Esophagus squamous epithelium (tissue), 5 donors: ENCODE measurements at places on chromosomes 11 and 22.

DNA sequence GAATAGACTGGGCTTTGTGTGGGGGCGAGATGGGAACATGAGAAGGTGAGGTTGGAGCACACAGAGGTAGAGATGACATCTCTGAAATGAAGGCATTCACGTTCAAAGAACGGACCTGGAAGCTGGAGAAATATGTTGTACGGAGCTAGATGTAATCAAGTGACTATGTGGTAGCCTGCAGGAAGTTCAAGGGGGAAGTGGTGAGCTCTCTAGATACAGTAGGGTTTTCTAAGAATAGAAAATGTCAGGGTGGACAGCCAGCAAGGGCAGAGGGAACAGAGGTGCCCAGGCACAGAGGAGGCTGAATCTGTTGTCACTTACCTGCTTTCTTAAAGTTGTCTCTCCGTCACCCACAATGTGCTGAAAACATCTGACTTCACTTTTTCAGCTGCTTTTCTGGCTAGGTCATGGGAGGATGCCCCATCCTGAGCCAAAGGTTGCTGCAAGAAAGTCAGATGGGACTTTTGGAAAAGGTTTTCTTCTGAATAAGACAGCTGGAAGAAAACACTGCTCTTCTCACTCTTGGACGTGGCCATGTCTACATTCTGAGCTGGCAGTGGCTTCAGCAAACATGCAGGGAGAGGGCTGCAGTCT is 171.5 kb upstream of the B3GAT1 start:
- no peak for DNase-seq

DNA sequence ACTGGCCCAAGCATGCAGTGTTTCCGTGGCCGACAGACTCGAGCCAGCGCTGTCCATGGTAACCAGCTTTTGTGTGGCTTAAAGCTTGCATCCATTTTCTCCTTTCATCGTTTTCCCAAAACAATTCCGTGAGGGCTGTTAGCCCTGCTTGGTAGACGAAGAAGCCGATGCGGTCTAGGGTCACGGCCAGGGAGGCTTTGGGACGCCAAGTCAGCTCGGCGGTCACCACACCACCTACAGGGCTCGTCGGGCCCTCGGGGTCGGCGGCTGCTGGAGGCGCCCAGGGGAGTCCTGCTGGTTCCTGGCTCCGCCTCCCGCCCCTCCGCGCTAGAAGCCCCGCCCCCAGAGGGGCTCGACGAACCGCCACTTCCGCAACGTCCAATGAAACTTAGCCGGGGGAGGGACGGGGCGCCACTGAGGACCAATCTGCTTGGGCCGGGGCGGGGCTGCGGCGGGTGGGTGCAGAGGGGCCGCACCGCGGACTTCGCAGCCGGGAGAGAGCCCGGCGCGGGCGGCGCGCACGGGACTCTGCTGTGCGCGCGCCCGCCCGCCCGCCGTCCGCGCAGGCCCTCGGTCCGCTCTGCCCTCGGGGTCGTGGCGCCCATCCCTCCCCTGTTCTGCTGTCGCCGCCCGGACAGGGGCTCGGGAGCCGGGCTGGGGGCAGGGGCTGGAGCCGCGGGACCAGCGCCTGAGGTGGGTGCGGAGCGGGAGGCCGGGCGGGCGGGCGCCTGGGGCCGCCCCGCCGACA is at the start of gene TIGD3:
TSS of gene TIGD3 (plus strand) at position 487 of the 748 bp plus-strand sequence. CDS start 1,058 bp downstream, outside the sequence.
- DNase-seq: peak; percentile 76

DNA sequence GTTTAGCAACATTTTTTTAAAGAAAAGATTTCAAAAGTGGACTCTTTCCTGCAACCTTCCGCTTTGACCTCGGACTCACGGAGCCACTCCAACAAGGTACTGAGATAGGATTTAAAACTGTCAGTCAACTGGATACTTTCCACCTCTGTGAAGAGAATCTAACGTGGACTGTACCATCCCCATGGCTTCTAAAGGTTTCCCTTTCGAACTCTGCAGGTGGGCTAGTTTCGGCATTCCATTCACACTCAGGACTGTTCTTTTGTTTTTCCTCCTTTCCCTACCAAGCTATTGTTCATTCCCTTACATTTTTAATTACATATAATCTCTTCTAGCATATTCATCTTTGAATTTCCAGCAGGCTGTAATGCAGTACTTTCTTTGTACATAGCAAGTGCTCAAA is 88.5 kb upstream of the AKIP1 start:
- DNase-seq: no peak

DNA sequence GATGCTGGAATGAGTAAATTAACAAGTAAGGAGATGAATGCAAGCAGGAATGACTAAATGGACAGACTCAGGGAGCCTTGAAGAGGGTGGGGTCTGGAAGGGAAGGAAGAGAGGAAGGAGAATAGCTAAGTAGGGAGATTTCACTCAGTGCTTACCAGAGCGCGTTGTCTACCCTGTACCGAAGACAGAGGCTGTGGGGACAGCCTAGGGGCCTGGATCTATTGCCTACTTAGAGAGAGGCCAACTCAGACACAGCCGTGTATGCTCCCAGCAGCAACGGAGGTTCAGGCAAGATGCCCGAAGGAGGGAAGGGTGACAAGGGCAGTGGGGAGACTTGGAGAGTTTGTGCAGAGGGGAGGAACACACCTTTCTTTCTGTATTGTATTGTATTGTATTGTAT is at the start of gene FOLR2:
TSS of gene FOLR2 (plus strand) at position 157 of the 400 bp plus-strand sequence. CDS start 1,791 bp downstream, outside the sequence.
- no peak for DNase-seq

DNA sequence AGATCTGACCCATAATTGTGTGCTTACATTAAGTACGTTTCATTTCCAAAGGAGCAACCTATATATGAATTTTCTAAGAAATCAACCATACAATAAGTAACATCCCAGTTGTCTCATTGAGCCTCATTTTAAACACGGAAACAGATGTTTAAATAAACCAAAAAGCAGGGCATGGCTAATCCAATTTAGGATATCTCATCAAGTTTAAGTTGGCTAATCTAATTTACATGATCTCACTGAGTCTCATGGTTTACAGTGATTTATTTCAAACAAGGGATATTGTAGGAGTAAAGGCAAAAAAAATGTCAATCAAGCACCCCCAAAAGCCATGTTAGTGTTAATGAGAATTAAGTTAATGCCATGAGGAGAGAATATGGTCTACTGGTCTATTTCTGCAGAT is 499.8 kb upstream of the CCDC90B start:
- no peak for DNase-seq

- DNase-seq: no peak
These were observed 17.0 kb upstream of the PSMA1 start for GRCh38 chr11:14537134-14537599.

- no peak for DNase-seq
These were observed 15.3 kb downstream of the FAM168A start for GRCh38 chr11:73582653-73583052.

DNA sequence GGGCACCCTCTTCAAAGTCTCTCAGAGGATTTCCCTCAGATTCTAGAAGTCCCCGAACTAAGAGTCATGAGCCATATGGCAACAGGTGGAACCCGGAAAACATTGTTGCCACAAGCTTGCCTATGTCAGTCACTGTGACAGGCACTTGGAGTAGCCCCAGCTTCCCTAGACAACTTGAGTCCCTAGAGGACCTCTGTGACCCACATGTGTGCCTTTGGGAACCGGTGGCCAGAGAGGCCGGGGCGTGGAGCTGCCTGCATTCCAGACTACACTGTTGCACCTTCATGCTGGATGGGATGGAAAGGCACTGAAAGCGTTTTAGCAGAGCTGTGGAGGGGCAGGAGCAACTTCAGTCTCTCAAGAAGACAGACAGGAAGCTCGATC is 12.1 kb downstream of the SLC37A2 start:
- no peak for DNase-seq

DNA sequence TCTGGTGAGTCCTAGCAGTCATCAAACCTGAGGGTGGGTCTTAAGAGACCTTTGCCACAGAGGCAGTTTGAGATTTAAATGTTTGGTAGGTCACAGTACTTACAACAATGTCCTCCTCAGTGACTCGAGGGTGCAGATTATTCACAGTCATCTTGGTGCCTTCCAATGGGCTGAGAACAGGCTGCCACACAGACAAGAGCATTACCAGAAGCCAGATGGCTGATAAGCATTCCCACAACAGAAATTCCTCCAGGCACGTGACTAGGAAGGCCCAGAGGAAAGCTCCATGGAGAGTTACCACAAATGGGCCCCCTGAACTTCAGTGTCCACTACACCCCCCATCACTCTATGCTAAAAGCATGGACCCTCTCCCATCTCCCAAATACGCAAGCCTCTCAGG is 19.2 kb downstream of the POLDIP3 start:
- DNase-seq: no peak

GRCh38 chr11:9574622-9575259 is 1.3 kb downstream of the WEE1 start:
- no peak for DNase-seq

- DNase-seq: no peak
These were observed 1110.9 kb upstream of the CNTN5 start for GRCh38 chr11:97909614-97910399.

- no peak for DNase-seq
These were observed 108.4 kb downstream of the SPON1 start for GRCh38 chr11:14070896-14071295.

DNA sequence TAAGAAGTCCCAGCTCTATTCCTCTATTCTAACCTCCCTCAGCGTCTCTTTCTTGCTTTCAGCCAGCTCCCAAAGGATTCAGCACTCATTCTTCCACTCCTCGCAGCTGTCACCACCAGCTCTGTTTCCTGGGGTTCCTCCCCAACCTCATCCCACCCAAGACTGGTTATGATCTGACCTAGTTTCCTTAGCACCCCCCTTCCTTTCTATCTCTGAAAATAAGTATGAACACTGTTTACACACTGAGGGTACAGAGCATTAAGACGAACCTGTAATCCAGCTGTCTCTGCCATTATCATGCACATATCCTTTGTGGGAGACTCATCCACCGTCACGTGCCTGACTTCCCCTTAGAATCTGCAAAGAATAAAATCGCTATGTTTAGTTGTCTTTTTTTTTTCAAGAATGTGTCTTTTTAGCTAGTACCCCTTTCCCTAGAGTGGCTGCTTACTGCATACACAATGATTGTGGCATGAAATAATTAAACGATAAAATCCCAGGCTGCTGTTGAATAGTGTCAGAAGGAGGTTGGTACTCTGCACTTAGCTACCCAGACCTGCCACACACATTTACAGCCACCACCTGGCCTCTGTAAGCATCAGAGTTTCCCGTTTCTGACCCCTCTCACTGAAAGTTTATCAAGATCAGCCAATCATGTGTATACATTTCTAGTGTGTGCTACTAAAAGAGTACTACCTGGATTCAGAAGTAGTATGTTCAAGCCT is 26.9 kb upstream of the CSTF3 start:
- no peak for DNase-seq

DNA sequence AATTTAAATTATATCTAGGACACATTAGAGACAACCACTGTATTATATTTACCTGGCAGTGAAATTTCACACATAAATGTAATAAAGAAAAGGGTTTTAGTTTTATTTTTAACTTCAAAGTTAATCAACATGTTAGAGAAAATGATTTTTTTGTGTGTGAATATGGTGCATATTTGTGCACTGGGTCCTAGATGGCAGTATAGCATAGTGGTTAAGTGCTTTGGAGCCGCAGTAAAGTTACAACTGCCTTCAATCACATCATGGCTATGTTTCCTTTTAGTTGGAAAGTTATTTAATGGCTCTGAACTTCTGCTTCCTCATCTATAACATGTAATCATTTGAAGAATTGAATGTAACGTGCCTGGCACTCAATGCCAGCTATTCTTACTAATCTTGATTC is 108.9 kb upstream of the DDI1 start:
- no peak for DNase-seq

DNA sequence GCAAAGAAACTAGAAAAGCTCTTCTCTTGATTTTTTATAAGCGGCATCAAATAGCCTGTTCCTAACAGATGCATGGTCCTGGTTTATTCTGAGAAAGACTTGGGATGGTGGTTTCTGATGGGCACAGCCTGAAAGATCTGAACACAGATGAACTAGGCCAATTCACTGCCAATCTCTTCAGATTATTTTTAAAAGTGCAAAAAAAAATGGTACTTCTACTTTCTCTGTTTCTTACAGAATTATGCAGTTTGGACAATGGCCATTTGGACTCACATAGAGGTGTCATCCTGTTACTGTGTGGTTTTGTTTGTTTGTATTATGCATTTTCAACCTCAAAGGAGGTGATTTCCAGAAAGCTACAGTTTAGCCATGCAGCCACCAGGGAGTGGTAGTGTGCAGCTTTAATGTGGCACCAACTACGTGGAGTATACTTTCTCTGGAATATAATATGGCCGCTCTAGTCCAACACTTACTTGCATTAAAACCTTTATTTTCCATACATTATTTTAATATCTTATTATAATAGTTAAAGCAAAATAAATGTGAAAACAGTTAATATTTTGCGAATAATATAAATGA is 469.8 kb upstream of the KIRREL3 start:
- DNase-seq: no peak

GRCh38 chr11:82003024-82003423 is 730.6 kb downstream of the FAM181B start:
- no peak for DNase-seq

- no peak for DNase-seq
These were observed 8.0 kb upstream of the HIKESHI start for GRCh38 chr11:86294026-86294425.

- no peak for DNase-seq
These were observed 116.2 kb downstream of the ETS1 start for GRCh38 chr11:128471138-128471661.

DNA sequence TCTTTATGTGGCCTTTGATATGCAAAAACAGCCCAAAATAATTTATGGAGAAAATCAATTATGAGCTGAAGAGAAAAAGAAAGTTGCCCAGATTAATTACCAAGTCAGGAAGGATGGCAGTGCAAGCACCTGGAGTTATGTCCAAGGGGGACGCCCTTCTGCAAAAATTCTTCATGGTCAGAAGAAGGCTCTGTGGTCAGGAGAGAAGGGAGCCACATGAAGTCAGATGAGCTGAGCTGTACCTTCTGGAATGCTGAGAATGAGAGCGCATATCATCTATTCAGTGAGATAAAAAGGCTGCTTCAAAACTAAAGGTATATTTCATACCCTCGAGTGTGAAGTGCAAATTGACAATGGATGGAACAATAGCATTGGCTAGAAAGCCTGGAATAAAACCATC is 607.4 kb downstream of the NTM start:
- DNase-seq: no peak

DNA sequence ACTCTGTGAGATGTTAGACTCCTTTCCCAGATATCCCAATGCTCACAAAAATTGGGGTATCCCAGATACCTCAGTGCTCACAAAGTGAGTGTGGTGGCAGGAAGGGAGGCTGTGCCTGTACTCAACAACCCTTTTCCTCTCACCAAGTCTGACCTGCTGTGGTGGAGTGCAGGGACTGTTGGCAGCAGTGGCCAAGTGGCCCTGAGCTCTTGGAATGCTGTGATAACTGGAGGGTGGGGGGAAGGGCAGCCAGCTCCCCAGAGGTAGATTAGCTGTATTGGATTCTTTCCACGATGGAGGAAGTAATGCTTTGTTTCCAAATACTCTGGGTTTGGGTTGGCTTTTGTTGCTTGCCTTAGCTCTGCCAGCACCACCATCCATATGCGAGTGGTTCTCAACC is 46.0 kb upstream of the OR9Q1 start:
- no peak for DNase-seq

- DNase-seq: no peak
These were observed 16.7 kb upstream of the PACSIN2 start for GRCh38 chr22:43031617-43032016.
